ENCODE measurements at places on chromosomes 3 and 15.

DNA sequence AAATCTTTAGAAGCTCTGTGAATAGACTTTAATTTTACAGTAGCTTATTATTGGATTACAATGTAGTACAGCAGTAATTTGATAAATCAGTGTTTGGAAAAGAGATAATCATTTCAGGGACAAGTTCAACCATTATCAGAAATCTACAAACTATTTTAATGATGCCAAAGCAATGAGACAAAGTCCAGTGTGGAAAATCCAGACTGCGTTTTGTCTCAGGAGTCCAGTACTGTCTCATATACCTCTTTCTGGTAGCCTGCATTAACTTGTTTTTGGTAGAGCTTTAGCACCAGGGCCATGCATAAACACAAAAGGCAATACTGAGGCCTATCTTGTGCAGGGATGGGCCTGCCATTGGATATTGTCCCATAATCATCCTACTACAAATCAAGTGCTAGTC, 19.7 kb downstream of the ACKR4 start:
- H3K4me3 ChIP-seq: no peak overlapping the region
- DNase-seq: no peak
- no peaks in the 10 kb centered on the region for H3K27me3 ChIP-seq
- H3K4me1 ChIP-seq: peaks cover 3% of the 10 kb centered on the region
- peaks cover 33% of the 10 kb centered on the region for H3K36me3 ChIP-seq

- H3K27ac ChIP-seq: no peak overlapping the region
- H3K4me3 ChIP-seq: no peak overlapping the region
- H3K36me3 ChIP-seq: no peaks in the 10 kb centered on the region
These were observed 169.3 kb downstream of the RAB11A start for GRCh38 chr15:66038387-66039116.

DNA sequence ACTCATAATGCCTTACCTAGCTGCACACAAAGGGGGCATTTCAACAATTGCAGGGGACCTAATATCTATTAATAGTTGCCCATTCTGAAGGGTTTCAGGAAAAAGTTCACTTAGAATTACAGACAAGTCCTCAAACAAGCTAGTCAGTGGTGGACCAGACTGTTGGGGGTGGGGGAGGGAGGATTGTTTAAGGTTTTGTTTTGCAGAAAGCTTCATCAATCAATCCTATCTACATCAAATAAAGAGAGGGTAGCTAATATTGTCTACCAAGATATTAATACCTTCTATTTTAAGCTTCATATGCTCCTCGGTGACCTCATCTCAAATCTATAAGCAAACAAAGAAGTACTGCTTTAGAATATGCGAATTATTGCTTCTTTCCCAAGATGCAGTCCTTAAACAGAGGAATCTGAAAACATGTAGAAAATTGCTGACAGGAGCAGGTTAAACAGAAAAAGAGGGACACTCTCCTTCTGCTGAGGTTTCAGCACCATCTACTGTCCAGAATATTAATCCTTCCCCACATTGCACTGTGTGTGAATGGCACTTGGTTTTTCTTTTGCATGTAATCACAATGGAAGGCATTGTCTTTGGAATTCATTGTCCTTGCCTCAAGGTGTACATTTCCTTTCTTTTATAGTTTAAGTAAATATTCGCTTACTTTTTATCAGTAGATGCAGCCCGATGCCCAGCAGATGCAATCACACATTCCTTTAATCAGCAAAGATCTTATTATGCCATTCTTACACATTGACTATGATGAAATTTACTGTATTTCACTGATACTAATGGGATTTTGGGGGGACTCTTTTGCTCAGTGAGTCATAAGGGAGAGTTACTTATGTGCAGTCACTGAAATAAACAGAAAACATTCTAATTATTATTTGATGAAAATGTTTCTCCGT, 94.7 kb downstream of the IL5RA start:
- peaks cover 13% of the 10 kb centered on the region for H3K27me3 ChIP-seq
- H3K27ac ChIP-seq: no peak overlapping the region
- no peak overlapping the region for H3K4me3 ChIP-seq
- no peaks in the 10 kb centered on the region for H3K36me3 ChIP-seq

GRCh38 chr3:61940236-61940635, 378.9 kb downstream of the PTPRG start:
- H3K4me3 ChIP-seq: no peak overlapping the region
- no peaks in the 10 kb centered on the region for H3K27me3 ChIP-seq
- H3K4me1 ChIP-seq: no peaks in the 10 kb centered on the region

- H3K4me3 ChIP-seq: no peak overlapping the region
- peaks cover 13% of the 10 kb centered on the region for H3K27me3 ChIP-seq
- no peak overlapping the region for H3K27ac ChIP-seq
- no peaks in the 10 kb centered on the region for H3K4me1 ChIP-seq
- no peaks in the 10 kb centered on the region for H3K36me3 ChIP-seq
These were observed 93.8 kb downstream of the SMAD6 start for GRCh38 chr15:66795851-66796250.

DNA sequence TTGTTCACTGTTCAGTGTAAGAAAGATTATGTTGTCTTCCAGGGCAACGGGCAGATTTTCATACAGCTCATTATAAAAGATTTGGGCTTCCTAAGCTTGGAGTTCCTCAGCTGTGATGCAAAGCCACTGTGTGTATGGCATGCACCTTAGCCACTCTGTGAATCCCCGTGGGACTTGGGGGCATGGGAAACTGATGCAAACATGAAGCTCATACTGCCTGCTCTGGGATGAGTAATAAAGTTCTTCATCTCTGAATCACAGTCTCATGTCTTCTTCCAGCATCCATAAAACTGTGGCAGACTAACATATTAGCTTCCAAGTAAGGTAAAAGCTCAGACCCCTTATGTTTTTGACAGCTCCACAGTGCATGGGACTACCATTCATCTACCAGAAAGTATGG, 154.3 kb upstream of the RORA start:
- no peaks in the 10 kb centered on the region for H3K4me1 ChIP-seq
- H3K36me3 ChIP-seq: no peaks in the 10 kb centered on the region
- no peak overlapping the region for H3K4me3 ChIP-seq
- H3K27me3 ChIP-seq: peaks cover 7% of the 10 kb centered on the region
- no peak for DNase-seq

Data from activated CD8-positive, alpha-beta T cell treated with anti-CD3 and anti-CD28 coated beads, Interleukin-2, amount 10 ng/mL, durations not matched to agents 7 days and 5 days (primary cell).